Transverse colon (tissue), 4 donors: ENCODE measurements at places on chromosomes 13 and 19. TPM values are rescaled to one million over a fixed set of nuclear protein-coding genes. Genes with fewer than 3 reads are reported as not detected.

The DCT gene
- not detected for total RNA-seq

- DNase-seq, result no peak
These were observed 389.4 kb downstream of the RFC3 start for GRCh38 chr13:34207334-34207733.

DNA sequence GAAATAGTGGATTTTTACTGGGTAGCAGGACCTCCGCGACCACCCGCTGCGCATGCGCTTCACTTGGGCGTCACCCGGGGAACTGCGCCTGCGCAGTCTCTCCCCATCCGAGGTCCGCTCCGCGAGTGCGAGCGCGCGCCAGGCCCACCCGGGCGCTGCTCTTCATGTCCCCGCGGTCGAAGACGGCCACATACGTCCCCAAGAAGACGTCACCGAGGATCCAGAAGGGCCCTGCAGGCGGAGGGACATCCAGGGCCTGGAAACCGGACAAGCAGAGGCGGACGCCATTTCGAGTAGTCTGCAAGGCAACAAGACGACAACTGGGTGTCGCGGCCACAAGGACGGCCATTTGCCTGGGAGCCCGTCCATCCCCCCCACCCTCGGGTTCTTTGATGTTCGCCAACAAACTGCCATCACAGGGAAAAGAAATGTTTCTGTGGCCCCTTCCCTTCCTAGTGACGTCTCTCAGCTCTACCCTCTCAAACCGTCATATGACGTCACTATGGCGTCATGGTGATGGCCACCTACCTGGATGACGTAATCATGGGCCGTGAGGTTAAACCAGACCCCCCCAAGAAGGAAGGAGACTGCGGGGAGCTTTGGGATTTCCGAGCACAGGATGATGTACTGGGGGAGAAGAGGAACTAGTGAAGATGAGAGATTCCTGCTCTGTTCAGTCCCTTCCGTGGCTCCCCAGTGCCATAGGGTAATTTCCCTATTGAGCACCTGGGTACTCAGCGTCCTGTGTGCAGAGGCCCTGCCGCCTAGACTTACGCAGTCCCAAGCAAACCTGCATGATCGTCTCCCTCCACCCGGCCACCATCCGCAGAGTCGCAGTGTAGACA, 6.7 kb downstream of the NAPSA start:
- DNase-seq, result peak; percentile 64

DNA sequence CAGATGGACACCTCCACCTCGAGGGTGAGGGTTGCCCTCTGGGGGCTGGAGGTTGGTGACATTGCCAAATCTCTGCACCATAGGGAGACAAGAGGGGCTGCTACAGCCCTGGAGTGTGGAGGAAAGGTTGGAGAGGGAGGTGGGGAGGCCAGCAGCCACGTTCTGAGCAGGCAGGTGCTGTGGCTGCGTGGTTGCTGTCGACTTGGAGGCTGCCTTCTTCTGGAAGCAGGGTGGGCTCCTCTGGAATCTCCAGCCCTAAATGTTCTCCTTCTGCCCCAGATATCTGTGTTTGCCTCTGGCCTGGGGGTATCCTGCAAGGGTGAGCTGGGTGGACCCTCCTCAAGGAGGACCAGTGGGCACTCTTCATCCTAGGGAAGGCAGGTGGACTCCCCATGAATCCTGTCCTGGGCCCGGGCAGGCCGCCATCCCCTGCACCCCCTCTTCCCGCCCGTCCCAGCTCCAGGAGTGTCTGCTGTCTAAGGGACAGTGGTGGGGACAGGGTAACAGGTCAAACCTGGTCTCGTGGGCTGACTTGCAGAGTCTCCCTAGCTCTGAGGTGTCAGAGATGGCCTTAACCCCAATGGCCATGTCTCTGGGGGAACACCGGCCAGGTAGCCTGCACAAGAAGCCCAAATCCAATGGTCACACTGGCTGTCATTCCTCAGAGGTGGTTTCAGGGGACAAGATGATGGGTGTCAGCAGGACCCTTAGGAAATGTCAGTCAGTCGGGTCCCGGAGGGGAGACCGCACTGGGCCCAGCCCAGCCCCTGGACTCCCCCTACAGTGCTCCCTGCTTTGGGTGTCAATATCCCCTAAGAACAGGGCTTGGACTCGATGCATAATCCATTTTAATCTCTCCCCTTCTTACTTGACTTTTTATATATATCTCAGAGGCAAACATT, 32.3 kb upstream of the ZNF536 start:
- no peak for DNase-seq

DNA sequence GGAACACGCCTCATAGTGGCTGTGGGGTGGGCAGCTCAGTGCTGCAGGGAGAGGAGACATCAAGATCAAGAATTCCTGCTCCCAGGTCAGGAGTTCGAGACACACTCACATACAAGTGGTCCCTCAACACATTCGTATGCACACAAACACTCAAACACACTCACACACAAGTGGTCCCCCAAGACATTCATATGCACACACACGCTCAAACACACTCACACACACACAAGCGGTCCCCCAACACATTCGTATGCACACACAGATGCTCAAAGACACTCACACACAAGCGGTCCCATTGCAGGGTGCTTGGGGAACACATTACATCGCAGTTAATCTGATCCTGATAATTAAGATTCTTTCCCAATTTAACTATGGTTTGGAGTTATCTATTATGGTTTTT, 28.2 kb downstream of the FCGBP start:
- no peak for DNase-seq
